Tongue (tissue), 3 donors: ENCODE measurements at places on chromosomes 2 and 18. TPM values are rescaled to one million over a fixed set of nuclear protein-coding genes. Genes with fewer than 3 reads are reported as not detected.
A peak's percentile ranks its signal among the peaks of the same experiment; 100 is the strongest.

The HOXD11 gene
- not detected for total RNA-seq

The NGEF gene
- total RNA-seq = 2.7 TPM

The SPP2 gene
- total RNA-seq = not detected

The RUFY4 gene
- not detected for total RNA-seq

The KIF5C gene
- total RNA-seq = 2.3 TPM

- no peak for DNase-seq
Observed at GRCh38 chr2:214569419-214570035, 158.7 kb downstream of the VWC2L start.

DNA sequence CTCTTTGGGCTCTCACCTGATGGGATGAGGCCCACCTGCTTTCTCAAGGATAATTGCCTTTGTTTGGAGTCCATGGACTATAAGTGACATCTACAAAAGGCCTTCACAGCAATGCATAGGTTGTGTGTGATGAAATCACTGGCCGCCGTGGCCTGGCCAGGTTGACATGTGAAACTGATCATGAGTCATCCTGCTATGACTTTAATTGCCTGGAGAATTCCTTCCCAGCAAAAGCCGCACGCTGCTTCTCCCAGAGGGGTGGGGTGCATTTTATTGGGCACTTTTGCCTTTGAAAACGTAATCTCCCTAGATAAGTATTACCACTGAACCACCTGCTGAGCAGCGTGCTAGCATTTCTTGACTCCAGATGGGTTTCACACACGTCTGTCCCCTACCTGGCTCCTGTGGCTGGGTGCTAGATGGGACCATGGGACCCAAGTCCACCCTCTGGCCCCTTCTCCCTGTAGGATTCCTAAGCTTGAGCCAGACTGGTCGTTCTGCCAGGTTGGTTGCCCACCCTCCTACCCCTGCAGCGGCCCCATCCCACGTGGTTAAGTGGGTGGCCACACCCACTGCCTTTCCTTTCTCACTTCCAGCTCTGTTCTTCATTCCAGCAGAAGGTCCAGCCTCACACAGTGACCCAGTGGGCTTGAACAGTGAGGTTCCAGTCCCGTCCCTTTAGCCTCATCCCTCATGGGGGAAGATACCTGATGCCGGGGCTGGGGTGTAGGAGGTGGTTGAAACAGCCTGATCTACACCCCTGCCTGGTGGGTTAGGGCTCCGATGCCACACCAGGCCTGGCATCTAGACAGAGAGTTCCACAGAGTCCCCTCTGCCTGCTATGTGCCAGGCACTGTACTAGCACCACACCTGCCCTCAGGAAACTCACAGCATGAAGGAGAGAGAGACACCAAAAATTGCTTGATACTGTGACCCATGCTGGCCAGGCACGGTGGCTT is 89.6 kb downstream of the GBX2 start:
- no peak for DNase-seq

- DNase-seq = no peak
Observed at GRCh38 chr2:44164617-44165016, 4.1 kb upstream of the PPM1B start.

DNA sequence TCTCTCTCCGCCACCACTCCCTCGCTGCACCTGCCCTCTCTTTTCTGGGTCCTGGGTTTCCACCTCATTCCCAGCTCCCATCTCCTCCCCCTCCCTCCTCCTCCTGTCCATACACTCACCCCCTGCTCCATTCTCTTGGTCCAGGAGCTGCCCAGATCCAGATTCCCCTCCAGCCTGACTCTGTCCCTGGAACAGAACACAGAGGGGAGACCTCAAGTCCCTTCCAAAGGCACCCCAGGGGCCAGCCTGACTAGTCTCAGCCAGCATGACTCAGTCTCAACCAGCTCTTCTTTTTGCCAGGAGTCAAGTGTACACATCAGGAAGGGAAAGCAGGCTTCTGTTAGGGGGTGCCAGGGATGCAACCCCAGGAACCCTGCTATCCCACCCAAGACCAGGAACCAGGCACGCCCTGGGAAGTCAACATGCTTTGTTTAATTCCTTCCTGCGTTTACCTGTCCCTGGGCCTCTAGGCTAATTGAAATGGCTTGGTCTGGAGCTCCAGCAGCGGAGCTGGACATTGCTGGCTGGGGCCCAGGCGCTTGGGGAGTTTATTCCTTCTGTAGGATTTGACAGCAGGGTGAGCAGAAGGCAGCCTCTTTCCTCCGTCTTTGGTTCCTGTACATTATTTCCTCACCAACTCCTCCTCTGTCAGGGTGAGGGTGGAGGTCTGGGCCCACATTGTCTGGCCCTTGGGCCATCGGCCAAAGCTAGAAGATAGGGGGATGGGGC is 28.4 kb upstream of the SELENOI start:
- DNase-seq = no peak

DNA sequence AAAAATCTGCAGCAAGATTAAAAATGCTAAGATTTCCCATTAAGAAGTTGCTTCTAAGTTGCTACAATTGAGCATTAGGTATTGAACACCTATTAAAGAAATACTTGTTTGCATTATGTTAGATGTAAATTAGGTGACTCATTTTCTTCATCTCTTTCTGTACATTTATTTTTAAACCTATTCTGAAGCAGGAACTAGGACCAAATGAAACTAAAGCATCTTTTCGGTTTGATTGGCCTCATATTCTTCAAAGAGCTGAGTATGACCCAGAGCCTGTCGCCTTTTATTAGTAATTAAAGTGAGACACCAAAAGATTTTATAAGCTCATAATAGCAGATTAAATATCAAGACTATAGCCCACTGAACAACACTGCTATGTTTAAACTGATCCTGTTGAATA is 83.4 kb upstream of the ZEB2 start:
- DNase-seq = no peak

DNA sequence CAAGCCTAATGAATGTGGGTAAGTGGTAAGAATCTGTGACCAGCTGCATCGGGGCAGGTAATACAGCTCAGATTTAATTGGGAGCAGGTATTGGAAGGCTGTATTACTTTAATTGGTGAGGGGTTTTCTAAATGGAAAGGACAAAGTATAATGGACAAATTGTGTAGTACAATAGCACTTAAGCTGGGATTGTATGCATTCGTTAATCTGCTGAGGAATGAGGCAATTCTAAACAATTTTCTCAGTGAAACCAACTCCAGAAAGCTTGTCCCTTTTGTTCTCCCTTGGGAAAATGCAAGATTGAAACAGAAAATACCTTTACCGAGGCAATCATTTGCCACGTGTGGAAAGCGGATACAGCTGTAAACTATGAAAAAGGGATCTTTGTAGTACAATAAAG is 801.6 kb upstream of the POU3F3 start:
- no peak for DNase-seq

GRCh38 chr2:219183151-219183772 is 5.2 kb downstream of the RETREG2 start:
- no peak for DNase-seq

GRCh38 chr2:74843899-74844298 is 10.0 kb downstream of the HK2 start:
- peak; percentile 16 for DNase-seq

- no peak for DNase-seq
Observed at GRCh38 chr2:55017880-55018279, 32.4 kb downstream of the RTN4 start.

- DNase-seq = peak; percentile 30
Observed at GRCh38 chr2:176078541-176079284, 5.0 kb downstream of the EVX2 start.

- no peak for DNase-seq
Observed at GRCh38 chr2:84874381-84875212, 6.3 kb downstream of the TRABD2A start.

- no peak for DNase-seq
Observed at GRCh38 chr2:114049826-114050225, 159.9 kb downstream of the ACTR3 start.

GRCh38 chr18:22765896-22766295 is 167.2 kb upstream of the RBBP8 start:
- DNase-seq = peak; percentile 16

DNA sequence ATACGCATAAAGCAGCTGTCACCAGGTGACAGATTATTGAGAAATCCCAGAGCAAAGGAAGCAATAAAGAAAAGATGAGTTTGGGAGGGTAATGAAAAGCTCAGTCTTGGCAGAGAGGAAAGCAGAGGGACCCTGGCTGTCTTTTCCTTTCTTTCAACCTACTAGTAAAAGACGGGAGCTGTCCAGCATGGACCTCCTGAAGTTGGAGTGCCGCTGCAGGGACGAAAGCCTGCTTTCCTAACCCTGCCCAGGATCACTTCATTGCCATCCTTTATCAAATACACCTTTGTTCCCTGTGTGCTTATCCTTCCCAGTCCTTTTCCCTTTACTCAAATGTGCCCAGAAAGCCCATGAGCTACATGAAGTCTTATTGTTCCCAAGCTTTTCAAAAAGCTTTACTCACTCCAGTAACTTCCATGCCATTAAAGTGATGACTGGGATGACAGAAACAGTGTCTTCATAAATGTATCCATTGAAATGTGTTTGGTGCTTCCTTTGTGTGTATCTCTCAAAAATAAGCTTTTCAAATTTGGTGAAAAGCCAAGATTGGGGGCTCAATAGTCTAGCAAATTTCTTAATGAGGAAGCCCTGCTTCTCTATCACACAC is 3.7 kb upstream of the SPR start:
- peak; percentile 80 for DNase-seq

DNA sequence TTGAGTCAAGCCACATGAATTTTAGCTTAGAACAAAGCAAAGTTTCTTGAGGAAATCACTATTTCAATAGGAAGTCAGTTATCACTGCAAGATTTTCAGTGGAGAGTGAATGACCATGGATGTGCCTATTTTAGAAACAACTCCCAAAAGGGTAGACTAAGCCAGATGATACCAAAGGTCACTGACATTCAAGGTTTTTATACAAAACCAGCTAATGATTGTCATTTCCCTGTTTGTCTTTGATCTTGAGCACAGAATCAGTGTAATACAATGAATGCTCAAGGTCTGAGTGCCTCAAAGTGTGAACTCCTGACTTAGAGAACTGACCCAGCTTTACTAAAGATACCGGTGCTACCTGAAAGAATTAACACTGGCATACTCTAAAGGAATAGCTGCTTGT is 60.5 kb downstream of the CDH2 start:
- DNase-seq = no peak

DNA sequence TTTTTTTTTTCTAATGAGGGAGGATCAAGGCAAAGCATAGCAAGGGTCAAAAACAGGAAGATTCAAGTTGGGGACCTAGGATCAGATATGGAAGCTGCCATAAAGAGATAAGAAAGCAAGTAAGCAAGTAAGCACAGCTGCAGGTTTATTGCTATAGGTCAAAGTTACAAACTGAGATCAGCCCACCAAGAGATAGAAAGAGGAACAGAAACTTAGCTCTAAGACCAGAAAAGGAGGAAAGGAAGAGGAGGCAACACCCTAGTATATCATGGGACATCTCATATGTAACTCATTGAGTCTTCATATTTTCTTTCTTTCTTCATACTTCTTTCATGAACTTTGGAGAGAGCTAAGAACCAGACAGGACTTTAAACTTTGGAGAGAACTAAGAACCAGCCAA is 295.9 kb upstream of the CRIM1 start:
- no peak for DNase-seq

GRCh38 chr2:128597121-128597762 is 278.6 kb upstream of the HS6ST1 start:
- DNase-seq = no peak

DNA sequence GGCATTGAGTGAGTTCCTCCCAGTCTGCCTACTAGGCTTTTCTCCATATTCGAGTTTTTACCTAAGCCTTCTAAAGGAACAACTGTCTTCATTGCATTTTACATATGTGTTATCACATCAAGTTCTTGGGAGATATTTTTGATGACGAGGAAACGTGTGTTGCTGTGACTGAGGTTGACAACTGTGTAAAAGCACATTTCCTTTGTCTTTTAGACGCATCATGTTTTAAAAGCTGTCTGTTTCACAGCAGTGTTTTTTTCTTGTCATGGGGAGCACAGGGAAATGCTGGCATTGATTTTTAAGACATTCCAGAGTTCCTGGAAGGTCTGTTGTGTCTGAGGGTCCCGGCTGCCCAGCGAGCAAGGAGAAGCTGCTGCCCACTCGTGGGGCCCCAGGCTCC is 381.8 kb downstream of the DCDC2C start:
- DNase-seq = no peak

DNA sequence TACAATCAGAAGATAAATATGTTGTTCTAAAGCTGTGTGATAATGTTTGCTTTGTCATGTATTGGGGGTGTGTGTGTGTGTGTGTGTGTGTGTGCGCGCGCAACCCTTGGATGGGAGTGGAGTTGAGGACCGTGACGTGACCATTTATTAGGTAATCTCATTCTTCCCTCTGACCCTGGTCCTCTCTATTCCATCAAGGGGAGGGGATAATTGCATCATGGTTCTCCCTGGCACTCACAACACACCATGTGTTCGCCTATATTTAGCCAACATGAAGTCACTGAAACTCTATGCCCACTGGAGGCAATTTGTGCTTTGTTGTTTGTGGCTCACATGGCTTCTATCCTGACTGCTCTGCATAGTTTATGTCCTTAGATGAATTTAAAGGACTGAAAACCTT is 79.8 kb upstream of the LRPPRC start:
- DNase-seq = peak; percentile 80

GRCh38 chr2:207768168-207768865 is 1.4 kb downstream of the FZD5 start:
- peak; percentile 33 for DNase-seq
